ENCODE measurements at places on chromosomes 1 and 21.

DNA sequence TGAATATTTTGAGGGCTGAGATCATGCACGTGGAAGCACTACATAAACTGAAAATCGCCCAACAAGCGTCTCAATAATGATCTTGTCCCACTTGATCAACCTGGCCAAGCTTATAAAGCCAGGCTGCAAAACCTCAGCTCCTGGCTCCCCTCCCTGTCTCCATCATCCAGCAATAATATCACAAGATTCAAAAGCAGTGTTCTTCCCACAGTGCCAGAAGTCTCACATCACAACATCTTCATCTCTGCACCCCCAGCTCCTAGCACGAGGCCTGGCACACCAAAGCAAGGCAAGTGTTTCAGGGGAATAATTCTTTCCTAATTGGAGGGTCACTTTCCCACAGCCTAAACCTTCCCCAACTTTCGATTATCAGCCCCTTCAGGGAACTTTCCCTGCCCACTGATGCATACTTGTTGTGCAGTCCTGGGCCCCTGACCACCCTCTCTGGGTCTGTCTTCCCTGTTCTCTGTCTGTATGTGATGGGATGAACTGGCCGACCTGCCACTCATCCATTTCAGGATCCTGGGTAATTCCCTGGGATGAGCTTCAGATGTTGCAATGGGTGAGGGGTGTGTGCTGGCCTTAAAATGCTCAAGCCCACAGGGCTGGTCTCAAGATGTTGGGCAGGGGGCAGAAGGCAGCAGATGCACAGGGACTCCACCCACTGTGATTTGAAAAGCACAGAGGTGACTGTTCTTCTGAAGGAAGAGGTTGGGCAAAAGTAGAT, 129.0 kb downstream of the DMRTB1 start:
- no peak for DNase-seq

DNA sequence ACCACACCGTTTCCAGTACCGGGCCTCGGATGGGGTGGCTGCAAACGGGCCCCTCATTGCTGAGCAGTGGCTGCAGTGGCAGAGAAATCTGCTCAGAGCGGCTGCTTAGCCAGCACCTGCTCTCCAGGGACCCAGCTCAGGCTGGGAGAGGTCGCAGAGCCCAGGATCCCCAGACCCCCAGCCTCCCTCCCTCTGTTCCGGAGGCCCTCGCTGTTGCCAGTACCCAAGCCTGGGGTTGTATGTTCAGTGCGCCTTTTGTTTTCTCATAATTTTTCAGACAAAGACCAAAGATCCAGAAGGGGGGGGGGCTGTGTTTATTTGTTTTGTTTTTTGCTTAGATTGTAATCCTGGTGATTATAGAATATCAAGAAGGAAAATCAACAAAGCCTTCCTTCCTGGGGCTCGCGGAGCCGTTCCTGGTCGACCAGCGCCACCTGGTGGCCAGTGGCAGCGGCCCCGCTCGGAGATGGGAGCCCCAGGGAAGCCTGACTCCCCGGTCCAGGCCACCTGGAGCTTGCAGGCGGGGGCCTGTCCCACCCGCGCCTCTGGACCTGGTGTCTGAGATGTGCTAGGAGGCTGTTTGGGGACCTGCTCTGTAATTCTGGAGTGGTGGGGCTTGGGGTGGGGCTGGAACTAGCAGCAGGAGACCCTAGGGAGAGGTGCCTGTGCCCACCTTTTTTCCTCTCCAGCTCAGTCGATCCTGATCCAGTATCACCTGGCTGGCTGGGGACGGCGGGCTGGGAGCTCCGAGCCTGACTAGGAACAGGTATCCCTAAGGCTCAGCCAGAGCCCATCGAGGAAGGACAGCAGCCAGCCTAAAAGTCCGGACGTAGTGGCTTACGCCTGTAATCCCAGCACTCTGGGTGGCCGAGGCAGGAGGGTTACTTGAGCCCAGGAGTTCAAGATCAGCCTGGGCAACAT, 123.9 kb upstream of the VAMP3 start:
- peak; percentile 85 for DNase-seq

DNA sequence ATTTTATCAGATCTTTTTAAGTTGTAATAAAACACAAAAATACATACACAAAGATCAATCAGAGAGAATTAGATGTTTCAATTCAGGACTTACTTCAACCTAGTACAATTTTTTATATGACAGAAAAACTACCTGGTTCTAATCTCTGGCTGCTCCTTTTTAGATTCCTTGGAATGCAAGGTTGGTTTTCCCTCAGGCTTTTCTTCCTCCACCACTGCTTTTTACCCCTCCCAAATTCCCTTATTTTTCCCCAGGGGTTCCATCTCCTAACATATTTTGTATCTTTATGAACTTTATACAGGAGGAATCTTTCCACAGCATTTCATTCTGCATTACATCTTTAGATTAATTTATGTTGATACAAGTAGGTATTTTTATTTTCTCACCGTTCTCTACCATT, 33.2 kb downstream of the PIK3R3 start:
- DNase-seq = no peak

DNA sequence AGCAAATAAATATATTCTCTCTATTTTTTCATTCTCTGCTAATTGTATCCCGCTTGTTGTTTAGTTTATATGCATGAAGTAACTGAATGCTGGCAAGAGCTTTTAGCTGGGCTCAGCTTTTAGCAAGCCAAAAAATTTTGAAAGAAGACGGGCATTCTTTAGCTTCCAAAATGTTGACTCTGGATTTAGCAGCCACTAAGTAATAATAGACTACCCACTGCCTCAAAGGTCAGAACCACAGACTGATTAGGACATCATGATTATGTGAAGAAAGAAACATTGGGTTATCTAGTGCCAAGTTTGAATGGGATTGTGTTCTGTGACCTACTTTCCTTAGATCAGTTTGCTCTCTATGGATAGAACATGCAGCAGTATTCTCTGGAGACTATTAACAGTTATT, 80.3 kb upstream of the DPH5 start:
- no peak for DNase-seq

- no peak for DNase-seq
Measured at GRCh38 chr1:232876506-232877364, 71.5 kb downstream of the MAP10 start.

DNA sequence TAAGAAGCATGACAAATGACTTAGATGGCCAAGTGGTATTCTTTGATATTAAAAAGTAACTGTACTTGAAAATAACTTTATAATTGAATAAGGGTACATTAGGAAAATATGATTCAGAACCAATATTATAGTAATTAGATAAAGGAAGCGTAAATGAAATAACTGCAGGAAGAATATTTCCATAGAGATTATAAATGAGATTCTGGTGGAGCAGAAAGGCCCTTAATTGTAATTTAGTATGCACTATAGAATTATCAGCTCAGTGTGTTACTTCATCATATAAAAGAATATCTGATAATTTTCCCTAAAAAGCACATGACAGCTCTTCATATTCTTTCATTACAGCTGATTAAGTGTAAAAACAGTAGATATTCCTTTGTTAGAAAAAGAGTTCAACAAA, 171.7 kb downstream of the PIGK start:
- no peak for DNase-seq

GRCh38 chr1:18041685-18042355, 65.8 kb upstream of the IGSF21 start:
- DNase-seq = peak; percentile 32

DNA sequence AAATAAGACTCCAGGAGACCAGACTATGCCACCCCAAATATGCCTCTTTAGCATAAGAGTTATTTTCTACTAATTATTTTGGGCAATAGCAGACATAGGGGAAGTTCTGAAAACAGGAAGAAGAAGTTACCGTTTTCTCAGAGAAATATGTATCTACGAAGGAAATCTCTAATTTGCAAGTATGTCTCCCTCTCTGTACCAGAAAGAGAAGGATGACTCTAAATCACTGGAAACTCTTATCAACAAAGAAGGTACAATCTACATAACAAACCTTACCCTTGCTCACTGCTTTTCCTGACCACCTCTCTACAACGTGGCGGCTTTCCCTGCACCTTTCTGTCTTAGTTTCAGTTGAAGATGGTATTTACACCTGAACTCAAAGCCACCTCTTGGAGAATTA, 49.0 kb downstream of the OMA1 start:
- no peak for DNase-seq

DNA sequence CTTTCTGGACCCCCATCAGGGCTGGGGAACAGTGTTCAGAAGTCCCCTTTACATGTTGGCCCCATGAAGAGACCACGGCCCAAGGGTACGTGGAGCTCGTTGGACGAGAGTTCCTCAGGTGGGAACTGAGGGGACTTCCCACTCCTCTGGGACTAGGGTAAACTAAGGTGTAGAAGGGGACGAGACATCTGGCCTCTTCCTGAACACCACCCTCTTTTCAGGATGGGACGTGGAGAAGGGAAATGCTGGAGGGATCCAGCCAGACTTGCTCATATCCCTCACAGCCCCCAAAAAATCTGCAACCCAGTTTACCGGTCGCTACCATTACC, 2.0 kb downstream of the NAXE start:
- DNase-seq = no peak

DNA sequence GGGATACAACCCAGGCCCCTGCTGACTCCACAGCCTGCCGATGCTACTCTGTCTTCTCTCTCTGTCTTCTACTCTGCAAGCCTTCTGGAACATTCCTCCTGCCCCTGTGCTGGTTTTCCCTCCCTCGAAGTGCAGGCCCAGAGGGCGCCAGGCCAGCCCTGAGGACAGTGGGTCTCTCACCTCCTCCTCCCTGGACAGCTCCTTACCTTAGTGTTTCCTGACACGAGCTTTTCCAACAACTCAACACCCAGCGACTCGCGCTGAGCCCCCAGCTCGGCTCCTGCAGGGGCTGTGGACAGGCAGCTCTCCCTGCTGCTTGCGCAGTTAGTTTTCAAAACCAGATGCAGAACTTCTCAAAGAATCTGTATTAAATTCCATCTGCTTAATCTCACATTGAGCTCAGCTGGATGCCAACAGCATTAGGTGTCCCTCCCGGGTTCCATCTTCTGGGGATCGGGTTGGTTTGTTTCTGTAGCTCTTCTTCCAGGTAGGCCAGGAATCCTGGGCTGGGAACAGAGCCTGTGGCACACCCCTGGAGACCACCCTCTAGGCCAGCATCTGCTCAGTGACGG, 54.2 kb downstream of the PTPRU start:
- no peak for DNase-seq

- DNase-seq = no peak
Measured at GRCh38 chr1:60971330-60971729, 111.0 kb upstream of the NFIA start.

DNA sequence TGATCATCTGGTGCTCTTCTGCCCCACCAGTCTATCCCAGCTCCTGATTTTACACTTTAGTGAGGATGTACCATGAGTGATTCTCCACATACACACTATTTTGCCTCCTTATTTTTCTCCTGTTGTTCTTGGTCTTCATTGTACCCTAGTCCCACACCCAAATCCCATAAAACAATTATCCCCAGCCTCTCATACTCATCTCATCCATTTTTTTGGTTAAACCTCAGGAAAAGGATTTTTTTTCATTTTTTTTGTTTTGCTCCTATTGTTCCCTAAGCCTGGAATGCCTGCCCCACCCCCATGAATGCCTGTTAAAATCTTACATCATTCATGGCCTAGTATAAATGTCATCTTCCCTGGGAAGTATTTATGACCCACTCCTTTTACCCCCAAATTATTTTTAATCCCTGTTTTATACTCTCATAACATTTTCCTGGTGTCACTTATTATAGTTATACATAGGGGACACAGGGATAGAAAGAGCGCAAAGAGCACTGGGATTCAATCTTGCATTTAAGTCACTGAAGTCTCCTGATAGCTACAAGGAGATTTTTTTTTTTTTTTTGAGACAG, 4.9 kb upstream of the LINGO4 start:
- no peak for DNase-seq

DNA sequence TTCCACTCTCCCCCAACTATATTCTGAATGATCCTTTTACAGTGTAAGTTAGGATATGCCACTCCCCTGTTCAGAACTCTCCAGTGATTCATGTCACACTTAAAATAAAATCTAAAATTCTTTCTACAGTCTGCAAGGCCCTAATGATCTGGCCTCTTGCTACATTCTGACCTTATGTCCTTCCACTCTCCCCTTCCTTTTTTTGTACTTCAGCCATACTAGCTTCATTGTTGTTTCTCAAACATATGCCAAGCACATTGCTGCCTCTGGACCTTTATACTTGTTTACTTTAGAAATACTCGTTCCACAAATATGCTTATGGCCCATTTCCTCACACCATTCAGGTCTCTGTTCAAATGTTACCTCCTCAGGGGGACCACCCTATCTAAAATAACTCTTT, 14.8 kb upstream of the PSMA5 start:
- no peak for DNase-seq

DNA sequence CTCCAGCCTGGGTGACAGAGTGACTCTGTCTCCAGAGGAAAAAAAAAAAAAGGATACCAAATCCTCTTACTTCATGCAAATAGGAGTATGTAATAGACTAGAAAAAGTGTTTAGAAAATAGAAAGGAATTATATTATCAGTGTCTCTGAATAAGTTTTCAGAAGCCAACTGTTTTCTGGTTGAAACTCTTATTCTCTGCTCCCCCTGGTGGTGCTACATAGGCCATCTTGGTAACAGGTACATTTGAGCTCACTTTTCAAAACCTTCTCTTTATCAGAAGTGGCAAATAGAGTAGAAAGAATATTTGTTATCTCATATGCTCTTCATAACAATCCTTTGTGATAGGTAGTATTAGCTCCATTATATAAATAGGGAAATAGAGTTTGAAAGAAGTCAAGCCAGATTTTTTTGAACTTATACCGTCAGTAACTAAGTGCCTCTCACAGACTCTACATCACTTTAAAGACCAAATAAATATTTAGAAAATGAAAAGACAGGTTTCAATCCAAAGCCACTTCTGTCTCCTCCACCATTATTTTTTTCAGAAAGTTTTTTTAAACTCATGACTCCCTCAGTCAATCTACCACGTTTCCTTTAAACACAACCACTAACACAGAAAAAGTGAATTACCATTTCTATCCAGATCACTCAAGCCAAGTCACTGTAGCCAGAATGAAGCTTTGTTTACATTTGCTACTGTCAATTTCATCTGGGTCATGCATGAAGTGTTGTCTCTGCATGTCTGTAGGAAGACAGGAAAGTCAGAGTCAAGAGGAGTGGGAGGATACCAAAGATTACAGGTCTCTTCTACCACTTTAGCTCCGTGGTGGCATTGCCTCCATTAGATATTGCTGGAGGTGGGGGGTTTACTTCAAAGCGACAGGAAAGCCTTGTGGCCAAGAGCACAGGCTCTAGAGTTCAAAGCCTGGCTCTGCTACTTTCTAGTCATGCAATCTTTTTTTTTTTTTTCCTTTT, 45.6 kb downstream of the IL23R start:
- no peak for DNase-seq

DNA sequence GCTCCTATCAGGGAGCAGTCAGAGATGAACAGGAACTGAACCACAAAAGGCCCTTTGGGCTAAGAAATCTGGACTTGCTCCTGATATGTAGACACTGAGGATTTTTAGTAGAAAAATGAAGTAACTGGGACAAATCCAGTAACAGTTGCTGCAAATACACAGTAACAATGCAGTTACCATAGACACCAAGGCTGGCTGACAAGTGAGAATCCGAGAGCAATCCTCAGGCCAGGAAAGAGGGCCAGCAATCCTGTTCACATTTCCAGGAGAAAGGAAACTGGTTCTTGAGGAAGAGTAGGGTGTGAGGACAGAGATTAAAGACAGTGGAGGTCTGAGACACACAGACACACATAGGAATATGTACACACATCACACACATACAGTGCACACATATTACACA, 9.3 kb upstream of the LORICRIN start:
- no peak for DNase-seq
